ENCODE measurements at places on chromosomes 1 and 21.

DNA sequence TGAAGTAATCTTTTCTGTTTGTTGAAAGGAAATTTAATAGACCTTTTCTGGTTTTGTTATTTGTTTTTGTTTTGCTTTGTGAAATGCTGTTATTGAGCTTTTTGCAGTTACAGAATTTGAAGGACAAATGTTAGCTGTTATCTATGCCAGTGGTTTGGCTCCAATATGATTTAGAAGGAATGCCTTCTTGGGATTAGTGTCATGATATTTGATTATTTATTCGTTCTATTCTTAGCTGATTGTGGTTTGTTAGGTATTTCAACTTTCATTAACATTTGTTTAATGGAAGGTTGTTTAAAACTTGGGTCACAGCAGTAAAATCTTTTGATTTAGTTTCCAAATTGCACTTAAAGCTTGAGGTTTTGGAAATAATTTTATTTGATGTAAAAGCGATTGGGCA is 33.5 kb downstream of the ADGRL2 start:
- DNase-seq, result no peak

DNA sequence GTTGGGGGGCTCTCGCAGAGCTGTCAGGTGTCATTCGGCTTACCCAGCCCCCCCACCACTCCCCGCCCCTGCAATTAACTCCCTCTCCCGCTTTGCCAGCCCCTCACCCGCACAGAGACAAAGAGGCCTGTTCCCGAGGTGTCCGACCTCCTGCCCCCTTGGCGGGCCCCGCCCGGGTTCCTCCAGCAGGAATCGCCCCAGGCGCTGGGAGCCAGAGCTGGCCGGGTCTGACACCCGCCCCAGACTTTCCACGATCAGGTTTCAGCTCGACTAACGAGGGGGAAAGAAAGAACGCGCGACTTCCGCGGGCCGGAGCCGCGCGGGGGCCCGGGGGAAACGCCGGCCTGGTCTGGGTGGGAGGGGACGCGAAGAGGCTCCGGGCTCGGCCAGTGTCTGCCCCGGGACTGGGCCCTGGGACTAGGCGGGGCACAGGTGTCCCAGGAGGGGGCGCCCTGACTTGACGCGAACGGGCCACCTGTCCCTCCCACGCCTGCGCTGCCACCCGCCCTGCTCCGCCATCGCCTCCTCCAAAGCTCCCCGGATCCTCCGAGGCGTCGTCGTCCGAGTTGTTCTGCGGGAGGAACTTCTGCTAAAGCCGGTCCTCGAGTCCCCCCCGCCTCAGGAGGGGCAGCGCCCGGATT is 36.4 kb upstream of the HHAT start:
- DNase-seq, result peak; percentile 68

DNA sequence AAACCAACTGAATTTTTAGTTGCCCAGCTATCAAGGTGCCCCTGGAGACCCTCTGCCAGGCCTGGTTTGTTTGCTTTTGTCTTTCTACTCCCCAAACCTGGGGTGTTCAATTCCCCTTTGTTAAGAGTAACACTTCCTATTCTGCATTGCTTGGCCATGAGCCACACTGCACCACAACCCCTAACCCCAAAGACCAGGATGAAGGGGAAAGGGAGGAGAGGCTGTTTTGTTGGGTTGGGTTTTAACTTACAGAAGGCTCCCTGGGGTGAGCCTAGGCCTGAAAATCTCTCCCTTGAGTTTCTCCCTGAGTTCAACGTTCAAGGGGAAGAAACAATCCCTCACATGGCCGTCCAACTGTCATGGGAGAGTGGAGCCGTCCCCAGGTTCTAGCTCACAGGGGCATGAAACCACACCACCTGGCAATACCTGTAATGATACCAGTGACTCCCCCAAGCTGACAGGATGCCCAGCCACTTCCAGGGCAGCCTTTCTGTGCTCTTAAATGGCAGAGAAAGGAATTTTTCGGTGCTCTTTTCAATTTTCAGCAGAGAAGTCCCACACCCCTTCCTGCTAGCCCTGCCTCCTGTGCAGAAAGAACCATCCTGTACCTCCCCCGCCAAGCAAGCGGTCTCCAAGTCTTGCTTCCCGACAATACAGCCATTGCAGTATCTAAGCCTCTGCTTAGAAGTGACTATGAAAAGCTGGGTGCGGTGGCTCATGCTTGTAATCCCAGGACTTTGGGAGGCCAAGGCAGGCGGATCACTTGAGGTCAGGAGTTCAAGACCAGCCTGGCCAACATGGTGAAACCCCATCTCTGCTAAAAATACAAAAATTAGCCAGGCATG is 14.9 kb downstream of the SLC45A3 start:
- DNase-seq, result no peak

- DNase-seq, result no peak
These were observed 71.2 kb upstream of the ZC3H12A start for GRCh38 chr1:37403166-37403565.

- DNase-seq, result no peak
These were observed 130.2 kb downstream of the TGFBR3 start for GRCh38 chr1:91755702-91756287.

DNA sequence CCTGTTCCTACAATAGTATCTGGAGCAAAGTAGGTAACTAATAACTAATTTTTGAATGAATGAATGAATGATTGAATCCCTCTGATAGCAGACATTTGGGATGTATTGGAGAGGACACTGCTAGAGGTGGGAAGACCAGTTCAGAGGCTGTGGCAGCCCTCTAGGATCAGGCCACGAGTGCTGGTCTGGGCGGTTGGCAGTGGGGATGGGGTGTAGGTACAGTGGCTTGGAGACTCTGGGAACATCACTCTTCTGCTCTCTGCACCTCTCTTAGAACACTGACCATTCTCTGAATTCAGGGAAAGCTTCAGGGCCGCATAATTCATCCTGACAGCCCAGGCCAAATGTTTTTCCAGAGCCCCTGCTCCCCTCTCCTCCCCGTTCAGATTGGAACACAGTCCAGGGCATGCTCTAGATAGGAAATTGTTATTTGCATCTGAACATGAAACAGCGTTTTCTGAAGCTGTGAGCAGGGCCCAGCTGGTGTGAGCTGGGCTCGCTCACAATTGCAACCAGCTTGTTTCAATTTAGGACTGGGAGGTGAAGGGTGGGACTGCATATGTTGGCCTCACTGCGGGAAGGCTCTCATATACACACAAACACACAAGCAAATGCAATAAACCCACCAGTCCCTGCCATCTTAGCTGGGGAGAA is 253.1 kb upstream of the USP24 start:
- DNase-seq, result no peak

- no peak for DNase-seq
These were observed 467.5 kb downstream of the SMYD3 start for GRCh38 chr1:246039584-246039983.

DNA sequence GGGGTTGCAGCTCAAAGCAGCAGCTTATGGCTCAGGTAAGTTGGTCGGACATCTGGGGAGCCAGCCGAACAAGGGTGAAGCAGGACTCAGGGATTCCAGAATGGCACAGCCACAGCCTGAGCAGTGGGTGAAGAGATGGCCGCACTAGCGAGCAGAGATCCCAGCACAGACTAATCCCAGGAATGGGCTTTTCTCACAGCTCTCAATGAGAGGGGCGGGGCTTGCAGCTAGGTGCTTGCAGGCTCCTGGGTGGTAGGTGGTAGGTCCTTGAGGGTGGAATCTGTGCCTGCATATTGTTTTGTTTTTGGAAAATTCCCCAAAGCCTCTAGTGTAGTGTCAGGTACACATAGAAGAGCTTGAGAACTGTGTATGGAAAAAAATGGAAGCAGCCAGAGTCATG is 9.0 kb downstream of the KIAA0040 start:
- DNase-seq, result no peak

DNA sequence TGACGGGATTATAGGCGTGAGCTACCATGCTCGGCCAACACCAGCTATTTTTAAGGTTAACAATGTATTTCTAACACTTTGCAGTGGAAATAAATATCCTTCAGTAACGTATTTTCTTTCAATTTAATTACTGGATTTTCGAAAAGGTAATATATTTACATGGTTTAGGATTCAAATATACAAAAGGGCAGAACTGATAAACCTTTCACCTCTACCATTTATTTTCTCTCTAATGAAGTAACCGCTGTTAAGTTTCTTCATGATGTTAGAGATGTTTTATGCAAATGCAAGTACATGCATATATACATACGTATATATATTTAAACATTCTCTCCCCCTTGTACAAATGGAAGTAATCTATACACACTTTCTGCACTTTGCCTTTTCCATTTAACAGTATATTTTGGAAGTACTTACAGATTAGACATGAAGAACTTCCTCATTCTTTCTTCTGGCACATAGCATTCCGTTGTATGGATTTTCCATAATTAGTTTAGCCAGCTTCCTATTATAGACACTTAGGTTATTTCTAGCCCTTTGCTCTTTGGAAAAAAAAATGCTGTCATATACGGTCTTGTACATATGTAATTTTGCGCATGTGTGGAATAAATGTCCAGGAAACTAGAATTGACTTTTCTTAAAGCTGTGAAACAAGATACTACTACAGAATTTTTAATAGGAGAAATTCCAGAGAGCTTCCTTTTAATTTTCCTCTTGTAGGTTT is 14.9 kb upstream of the HJV start:
- DNase-seq, result no peak

Data from aorta (tissue), 5 donors.